ENCODE measurements at places on chromosomes 5 and 9. TPM values are rescaled to one million over a fixed set of nuclear protein-coding genes. Genes with fewer than 3 reads are reported as not detected.

MIGA2 gene
- 43.1 TPM for total RNA-seq

HAVCR2 gene
- total RNA-seq = 34.7 TPM

PLAC8L1 gene
- 0.48 TPM for total RNA-seq

DNA sequence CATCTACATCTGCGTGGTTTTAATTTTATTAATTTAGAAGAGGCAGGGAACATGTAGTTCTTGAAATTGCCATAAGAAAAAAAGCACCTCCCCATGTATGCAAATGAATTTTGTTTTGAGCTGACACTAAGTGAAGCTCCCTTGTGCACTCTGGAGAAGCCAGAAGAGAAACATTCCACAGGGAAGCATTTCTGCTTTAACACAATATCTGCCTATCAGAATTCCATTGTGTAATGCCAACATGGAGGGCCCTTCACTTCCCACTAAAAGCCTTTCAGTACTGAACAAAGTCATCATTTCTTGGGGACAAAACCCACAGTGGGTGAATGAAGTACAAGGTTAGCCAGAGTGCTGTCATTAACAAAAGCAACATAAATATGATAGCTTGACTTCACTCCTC is 59.7 kb downstream of the PRELID2 start:
- no peak overlapping the region for H3K27ac ChIP-seq
- H3K4me3 ChIP-seq = no peak overlapping the region
- DNase-seq = no peak
- no peaks in the 10 kb centered on the region for H3K27me3 ChIP-seq

FBP1 gene
- total RNA-seq = 0.40 TPM

Measured in activated CD4-positive, alpha-beta T cell treated with anti-CD3 and anti-CD28 coated beads, Interleukin-2, amount 10 ng/mL, durations not matched to agents 7 days and 5 days (primary cell).